Upper lobe of left lung (tissue), 6 donors: ENCODE measurements at places on chromosomes 1 and 21.

DNA sequence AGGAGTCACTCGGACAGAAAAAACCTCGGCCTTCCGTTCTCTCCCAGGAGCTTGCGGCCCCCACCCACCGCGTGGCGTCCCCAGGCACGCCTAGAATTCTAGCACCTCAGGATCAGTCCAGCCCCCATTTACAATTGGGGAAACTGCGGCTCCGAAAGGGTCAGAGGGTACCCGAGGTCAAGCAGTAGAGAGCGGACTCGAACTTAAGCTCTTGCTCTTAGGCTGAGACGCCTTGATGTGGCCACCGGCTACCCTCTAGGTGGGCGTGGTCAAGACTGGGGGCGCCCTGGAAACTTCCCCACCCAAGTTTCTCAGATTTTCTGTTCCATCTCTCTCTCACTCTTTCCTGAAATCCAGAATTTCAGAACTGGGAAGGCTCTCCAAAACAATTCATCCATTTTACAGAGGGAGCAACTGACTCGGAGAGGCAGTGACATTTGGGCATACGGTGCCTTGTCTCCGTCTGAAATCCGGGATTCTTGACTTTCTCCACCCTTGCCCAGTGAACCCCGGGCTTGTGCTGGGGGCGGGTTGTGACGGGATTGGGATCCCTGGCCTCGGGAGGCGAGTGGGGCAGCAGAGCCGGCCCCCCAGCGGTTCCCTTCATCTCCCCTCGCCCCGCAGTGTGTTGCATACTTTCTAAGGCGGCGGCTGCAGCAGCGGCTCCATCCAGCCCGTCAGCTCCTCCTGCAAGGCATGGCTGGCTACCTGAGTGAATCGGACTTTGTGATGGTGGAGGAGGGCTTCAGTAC lies 777 bp downstream of the AZIN2 start:
- no peaks in the 10 kb centered on the region for H3K36me3 ChIP-seq
- no peaks in the 10 kb centered on the region for H3K27me3 ChIP-seq
- peak overlapping the region; percentile 91 for H3K4me3 ChIP-seq
- peaks cover 19% of the 10 kb centered on the region for H3K4me1 ChIP-seq
- peak; percentile 64 for DNase-seq

- DNase-seq: no peak
- H3K36me3 ChIP-seq: peaks cover 2% of the 10 kb centered on the region
- H3K4me3 ChIP-seq: no peak overlapping the region
- H3K27ac ChIP-seq: no peak overlapping the region
- no peaks in the 10 kb centered on the region for H3K4me1 ChIP-seq
- no peaks in the 10 kb centered on the region for H3K27me3 ChIP-seq
Measured at GRCh38 chr1:170010443-170010842, 64.1 kb downstream of the KIFAP3 start.

- no peak for DNase-seq
- H3K4me1 ChIP-seq: no peaks in the 10 kb centered on the region
- H3K27ac ChIP-seq: no peak overlapping the region
Measured at GRCh38 chr21:29718081-29718815, 221.5 kb downstream of the GRIK1 start.

DNA sequence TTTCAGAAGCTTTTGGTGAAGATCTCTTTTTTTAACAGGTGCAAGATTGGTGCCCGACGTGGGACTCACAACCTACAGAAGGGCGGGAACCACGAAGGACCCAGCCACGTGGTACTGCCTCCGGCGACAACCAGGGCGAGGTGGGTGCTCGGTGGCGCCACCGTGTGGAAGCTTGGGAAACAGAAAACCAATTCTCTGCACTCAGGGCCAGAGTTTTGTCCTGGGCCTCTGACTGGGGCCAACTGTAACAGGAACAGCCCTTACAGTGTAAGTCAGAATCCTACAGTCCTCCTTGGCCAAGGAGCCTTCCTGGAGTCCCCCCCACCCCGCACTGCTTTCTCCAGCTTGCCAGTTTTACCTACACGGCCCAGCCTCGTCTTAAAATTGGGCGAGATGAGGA lies 11.6 kb upstream of the S100A7A start:
- DNase-seq: peak; percentile 80
- H3K27ac ChIP-seq: no peak overlapping the region
- H3K36me3 ChIP-seq: no peaks in the 10 kb centered on the region
- H3K4me1 ChIP-seq: no peaks in the 10 kb centered on the region

- H3K4me1 ChIP-seq: peaks cover 48% of the 10 kb centered on the region
- H3K27me3 ChIP-seq: peaks cover 11% of the 10 kb centered on the region
- peak; percentile 90 for DNase-seq
- no peaks in the 10 kb centered on the region for H3K36me3 ChIP-seq
- peak overlapping the region; percentile 77 for H3K27ac ChIP-seq
Measured at GRCh38 chr1:64470665-64471217, 812 bp downstream of the CACHD1 start.

DNA sequence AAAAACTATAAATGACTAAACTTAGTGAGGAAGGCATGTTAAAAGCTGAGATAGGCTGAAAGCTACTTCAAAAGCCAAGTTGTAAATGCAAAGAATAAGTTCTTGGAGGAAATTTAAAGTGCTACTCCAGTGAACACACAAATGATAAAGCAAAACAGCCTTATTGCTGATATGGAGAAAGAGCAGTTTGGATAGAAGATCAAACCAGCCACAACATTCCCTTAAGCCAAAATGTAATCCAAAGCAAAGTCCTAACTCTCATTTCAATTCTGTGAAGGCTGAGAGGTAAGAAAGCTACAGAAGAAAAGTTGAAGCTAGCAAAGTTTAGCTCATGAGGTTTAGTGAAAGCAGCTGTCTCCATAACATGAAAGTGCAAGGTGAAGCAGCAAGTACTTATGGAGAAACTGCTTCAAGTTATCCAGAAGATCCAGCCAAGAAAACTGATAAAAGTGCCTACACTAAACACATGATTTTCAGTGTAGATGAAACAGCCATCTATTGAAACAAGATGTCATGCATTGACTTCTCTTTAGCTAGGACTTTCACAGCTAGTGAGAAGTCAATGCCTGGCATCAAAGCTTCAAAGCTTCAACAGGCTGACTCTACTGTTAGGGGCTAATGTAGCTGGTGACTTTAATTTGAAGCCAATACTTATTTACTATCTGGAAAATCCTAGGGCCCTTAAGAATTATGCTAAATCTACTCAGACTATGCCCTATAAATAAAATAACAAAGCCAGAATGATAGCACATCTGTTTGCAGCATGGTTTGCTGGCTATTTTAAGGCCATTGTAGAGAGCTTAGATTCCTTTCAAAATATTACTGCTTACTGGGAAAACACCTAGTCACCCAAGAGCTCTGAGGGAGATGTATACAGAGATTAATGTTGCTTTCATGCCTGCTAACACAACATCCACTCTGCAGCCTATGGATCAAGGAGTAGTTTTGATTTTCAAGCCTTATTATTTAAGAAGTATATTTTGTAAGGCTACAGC lies 188.6 kb downstream of the EIF4G3 start:
- H3K27ac ChIP-seq: no peak overlapping the region
- no peaks in the 10 kb centered on the region for H3K27me3 ChIP-seq
- no peak for DNase-seq
- no peak overlapping the region for H3K4me3 ChIP-seq
- no peaks in the 10 kb centered on the region for H3K36me3 ChIP-seq

DNA sequence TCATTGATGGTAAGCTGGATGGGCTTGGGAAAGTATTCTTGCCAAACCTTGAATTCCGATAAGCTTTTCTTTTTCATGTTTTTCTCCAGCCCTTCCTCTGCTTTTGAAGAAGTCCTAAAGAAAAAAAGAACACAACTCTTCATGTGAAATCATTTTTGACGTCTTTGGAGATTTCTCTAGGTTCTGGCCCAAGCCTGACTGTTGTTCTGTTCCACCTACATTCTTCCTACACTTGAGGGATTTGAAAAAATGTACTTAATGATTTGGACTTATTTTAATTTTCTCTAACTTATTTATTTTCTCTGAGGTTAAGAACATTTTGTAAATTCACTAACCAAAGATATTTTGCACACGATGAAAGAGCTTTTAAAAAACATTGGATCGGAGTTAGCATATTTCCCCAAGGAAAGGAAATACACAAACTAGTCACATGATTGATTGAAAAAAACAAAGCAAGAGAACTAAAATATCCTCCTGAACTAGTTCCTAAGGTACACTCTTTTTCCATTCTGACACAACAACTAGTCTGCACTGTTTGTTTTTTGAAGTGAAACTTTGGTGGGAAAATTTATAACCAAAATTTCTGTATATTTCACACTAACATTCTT lies 82.3 kb downstream of the LTN1 start:
- DNase-seq: no peak
- no peak overlapping the region for H3K27ac ChIP-seq
- no peak overlapping the region for H3K4me3 ChIP-seq
- H3K36me3 ChIP-seq: no peaks in the 10 kb centered on the region
- no peaks in the 10 kb centered on the region for H3K4me1 ChIP-seq
